ENCODE measurements at places on chromosomes 1 and 21.

DNA sequence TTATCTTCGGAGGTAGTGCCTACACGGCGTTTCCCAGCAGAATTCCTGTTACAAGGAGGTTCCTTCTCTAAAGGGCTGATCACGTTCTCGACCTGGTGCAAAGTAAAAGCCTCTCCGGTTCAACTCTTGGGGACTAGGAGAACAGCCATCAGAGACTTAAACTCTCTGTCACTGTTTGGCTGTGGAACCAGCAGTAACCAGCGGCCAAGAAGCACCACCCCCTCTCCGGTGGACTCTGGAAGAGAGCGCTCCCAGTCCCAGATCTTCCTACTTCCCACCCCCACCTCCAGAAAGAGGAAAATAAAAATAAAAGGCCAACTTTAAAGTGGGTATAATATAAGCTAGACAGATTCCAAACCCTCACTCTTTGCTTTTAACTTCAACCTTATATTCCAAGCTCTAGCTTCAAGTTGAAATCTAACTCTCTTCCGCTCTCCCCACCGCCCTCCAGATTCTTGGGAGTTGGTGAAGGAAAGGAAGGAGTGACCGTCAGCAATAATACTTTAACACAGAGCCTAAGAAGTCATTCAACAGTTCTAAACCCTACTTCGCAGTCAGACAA, 2.9 kb downstream of the BRINP3 start:
- DNase-seq = no peak

DNA sequence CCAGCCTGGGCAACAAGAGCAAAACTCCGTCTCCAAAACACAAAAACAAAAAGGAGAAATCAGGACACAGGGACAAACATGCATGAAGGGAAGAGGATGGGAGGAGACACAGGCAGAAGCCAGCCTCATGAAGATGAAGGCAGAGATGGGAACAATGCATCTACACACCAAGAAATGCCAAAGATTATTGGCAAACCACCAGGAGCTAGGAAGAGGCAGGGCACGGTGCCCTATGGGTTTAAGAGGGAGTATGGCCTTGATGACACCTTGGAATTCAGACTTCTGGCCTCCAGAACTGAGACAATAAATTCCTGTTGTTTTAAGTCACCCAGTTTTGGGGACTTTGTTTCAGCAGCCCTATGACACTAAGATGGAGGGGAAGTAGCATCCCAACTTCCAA, 5.2 kb downstream of the TMPRSS3 start:
- DNase-seq = no peak

GRCh38 chr21:37419228-37419906, 52.8 kb downstream of the DYRK1A start:
- no peak for DNase-seq

GRCh38 chr1:25197235-25197975, 34.9 kb downstream of the SYF2 start:
- DNase-seq = no peak

- no peak for DNase-seq
Measured at GRCh38 chr1:69321311-69321710, 246.4 kb upstream of the LRRC7 start.

DNA sequence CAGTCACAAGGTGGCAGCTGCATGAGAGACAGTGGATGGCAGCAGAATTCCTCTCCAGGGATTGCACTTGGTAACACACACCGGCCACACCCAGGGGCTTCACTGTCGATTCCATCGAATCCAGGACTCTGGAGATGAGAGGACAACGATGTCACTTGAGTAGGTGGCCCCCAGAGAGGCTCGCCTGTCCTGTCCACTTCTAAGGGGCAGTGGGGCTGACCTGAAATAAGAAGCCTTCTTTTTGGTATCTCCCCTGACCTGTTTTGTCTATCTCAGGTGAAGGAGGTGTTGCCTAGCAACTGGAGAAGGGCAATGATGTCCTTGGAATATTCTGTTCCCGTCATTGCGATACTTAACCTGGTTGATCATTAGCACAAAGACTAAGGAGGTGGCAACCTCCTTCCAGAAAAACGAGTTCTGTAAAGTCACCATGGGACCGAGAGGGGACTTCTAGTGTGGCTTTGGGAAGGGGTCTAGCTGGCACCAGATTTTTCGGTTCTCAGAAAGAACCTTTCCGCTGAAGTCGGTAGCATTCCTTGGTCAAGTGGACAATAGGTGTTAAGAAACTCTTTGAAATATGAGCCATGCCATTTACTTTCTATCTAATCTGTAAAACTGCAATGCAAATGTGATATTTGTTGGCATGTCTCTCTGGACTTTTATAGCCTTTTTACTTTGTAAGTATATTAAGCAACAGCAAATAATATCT, 85.2 kb upstream of the TMPRSS2 start:
- no peak for DNase-seq

DNA sequence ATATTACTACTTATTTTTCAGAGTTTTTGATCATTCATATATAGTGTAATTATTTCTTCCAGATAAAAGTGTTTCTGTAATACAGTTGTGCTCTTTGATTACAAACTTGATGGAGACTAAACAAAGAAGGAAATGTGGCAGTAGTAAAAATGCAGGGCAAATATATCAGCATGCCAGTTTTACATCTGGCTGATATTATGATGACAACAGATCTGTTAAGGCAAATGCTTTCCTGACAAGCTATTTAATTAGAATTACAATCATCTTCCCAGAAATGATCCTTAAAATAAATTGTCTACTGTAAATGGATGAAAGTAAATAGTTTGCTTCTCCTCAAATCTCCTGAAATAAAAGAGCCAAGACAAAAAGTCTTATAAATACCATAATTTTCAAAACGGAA, 1659.8 kb downstream of the BRINP3 start:
- no peak for DNase-seq

DNA sequence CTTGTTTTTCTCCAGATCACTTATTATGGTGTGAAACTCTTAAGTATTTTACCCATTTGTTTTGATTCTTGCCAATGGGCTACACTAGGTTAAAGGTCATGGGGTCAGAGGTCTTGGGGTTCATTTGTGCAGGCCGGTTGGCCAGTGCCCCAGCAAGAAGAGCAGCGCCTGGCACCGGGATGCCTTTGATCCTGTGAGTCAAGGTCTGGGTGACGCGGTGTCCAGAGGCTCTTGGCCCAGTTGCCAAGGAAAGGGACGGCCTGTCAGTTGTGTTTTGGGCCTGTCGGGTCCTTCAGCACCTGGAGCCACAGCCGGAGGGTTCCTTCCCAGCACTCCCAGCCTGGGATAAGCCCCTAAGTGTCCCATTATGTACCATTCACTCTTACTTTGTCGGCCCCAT, 25.1 kb downstream of the RHBG start:
- DNase-seq = no peak

DNA sequence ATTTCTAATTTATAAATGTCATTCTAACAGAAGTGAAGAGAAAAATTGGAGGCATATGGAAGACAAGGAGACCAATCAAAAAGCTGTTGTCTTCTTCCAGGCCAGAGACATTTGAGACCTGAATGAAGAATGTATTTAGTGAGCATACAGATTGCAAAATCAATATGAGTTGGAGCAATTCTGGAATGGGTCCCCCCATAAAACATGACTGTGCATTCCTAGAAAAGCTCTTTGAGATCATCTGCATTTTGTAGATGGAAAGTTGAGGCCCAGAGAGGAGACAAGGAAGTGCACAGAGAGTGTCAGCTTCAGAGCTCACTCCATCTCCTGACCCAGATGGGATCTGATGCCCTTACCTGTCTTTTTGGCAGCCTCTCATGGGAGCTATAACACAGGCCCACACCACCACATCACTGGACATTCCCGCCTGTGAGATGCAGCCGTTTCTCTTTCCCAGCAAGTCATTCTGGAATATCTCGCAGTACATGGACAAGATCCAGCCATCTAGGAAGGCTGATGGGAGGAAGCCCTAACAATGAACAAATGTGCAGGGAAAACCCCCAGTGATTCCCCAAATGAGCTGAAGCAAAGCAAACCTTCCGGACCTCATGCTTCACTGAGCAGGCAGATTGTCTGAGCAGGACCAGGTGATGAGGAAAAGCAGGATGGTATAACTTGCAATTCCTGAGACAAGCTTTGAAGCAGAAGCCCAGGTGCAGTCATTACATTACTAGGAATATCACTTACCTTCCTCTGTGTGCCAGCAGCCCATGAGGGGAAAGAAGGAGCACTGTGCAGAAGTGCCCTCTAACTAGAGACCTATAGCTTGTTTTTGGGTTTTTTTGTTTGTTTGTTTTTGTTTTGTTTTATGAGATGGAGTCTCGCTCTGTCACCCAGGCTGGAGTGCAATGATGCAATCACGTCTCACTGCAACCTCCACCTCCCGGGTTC, 445.6 kb downstream of the PLPP3 start:
- no peak for DNase-seq

- DNase-seq = no peak
Measured at GRCh38 chr1:6912518-6912917, 127.3 kb downstream of the CAMTA1 start.

DNA sequence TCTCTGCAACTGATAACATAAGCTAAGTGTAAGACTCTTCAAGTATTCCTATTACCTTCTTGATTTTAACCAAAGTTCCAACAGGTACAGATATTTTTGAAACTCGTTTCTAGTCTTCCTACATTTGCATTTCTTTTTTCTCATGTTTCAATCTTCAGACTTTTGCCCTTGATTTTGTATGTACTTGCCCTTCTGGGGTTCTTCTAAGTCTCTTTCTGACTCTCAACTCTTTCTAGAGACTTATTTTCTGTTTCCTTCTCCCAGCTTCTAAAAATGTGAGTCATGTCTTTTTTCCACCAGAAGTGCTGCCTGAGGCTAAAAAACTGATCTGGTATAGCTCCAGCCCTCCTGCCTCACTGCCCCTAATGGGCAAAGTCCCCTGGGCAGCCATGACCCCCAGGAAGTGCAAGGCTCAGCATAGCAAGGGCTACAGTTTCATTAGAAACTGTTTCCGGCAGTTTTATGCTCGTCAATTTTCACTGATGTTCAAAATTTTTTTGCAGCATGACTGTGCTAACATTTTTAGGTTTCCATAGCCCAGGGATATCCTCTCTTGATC, 265.9 kb downstream of the SEC16B start:
- DNase-seq = no peak

DNA sequence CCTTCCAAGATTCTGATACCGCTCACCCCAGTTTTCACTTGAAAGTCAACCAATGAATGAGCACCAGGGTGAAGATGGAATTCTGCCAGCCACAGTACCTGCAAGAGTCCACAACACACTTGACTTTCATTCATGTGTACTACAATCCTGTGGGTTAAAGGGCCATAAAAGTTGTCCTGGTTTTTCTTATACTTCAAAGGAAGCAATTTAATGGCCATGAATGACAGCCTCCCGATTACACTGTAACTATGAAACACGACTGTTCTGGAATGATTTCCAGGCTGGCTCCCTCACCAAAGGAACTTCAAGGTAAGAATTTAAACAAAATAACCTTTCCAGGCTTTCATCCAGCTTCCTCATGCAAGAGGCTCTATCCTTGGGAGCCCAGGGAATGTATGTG, 502.8 kb downstream of the SMYD3 start:
- no peak for DNase-seq

DNA sequence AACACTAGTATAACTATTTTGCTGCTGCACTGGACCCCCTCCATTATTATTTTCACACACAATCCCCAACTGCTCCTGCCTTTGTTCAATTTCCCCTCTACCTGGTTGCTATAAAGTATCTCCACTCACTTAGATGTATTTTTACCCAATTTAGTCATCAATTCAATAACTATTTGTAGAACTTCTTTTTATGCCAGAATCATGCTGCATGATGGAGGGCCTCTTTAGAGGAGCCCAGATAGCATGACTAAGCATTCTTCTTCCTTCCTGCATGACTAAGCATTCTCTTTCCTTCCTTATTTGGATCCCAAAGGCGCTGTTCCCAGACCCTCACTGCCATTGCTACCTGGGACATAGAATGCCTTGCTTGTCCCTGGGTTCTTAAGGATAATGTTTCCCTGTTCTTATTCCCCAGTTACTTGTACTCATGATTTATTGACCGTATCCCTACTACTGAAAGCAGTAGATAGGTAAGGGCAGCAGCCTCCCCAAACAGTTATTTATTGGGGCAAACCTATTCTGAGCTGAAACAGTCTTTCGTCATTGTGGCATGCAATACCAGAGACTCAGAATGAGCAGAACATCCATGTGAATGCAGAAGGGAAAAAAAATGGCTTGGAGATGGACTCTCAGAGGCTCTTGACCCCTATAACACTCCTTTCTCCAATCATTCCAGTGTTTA, 89.3 kb upstream of the AKT3 start:
- no peak for DNase-seq

DNA sequence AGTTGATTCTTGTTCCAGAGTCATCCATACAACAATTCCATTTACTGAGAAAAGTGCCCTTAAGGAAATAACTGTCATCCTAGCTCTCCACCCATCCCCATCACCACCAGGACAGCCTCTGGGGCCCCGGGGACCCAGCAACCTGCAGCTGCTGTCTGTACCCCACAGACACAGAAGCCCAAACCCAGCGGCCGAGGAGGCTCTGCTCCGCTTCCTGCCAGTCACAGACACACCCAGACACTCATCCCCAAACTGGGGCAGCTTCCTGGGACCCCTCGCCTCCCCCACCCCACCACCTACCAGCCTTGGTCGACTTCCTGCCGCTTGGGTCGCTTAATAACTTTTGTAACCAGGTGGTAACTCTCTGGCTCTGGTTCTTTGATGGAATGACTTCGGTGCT, 121.6 kb upstream of the SLC25A33 start:
- peak; percentile 19 for DNase-seq

GRCh38 chr1:32321712-32322291, 14.2 kb downstream of the MARCKSL1 start:
- DNase-seq = peak; percentile 55

- no peak for DNase-seq
Measured at GRCh38 chr1:76591461-76591860, 275.8 kb upstream of the ST6GALNAC5 start.

DNA sequence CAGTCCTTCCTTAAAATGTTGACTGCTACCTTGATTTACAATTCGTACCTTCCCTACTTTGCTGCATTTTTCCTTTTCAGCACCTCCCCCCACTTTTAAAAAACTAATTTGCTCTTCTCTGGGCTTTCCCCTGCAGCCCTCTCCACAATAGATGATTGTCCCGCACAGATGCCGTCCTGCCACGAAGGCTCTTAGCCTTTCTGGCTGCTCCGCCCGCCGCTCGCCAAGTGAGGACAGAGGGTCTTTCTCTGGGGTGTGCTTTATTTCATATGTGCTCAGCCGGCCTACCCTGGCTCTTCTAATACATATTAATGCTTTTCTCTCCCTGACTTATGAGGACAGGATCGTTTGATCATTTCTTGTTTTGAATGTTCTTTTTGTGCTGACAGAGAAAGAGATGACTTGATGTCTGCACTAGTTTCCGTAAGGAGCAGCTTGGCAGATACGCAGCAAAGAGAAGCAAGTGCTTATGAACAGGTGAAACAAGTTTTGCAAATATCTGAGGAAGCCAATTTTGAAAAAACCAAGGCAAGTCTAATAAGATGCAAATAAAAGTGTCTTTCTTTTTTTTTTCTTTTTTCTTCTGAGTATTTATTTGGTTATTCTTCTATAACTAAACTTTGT, 60.6 kb downstream of the SDCCAG8 start:
- DNase-seq = no peak

DNA sequence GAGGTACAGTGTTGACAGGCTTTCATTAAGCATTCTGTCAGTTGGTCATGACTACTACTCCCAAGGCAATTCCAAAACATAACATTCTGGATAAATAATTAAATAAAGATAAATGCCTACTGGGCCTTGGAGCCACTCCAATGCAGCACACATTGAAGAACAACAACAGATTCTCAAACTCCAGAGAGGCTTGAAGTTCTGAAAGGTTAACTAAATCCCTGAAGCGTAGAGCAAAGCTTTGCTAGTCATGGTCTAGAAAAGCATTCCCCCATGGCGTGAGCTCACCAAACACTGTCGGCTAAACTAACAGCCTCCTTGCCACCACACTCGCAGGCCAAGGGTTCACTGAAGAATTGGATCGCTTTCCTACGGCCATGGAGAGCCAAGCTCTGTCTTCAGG, 268.0 kb downstream of the ATG4C start:
- DNase-seq = no peak

- no peak for DNase-seq
Measured at GRCh38 chr1:178155481-178156255, 61.8 kb downstream of the RASAL2 start.

Data from CD4-positive, alpha-beta T cell treated with Interleukin-17A for 1 hour (primary cell).